ENCODE measurements at places on chromosomes 6 and 20.

GRCh38 chr20:34771680-34772081 is 53.8 kb downstream of the NCOA6 start:
- no peak for DNase-seq

GRCh38 chr6:151087861-151088598 is 151.7 kb upstream of the AKAP12 start:
- no peak for DNase-seq

GRCh38 chr20:14882157-14882556 is 544.7 kb upstream of the FLRT3 start:
- no peak for DNase-seq

DNA sequence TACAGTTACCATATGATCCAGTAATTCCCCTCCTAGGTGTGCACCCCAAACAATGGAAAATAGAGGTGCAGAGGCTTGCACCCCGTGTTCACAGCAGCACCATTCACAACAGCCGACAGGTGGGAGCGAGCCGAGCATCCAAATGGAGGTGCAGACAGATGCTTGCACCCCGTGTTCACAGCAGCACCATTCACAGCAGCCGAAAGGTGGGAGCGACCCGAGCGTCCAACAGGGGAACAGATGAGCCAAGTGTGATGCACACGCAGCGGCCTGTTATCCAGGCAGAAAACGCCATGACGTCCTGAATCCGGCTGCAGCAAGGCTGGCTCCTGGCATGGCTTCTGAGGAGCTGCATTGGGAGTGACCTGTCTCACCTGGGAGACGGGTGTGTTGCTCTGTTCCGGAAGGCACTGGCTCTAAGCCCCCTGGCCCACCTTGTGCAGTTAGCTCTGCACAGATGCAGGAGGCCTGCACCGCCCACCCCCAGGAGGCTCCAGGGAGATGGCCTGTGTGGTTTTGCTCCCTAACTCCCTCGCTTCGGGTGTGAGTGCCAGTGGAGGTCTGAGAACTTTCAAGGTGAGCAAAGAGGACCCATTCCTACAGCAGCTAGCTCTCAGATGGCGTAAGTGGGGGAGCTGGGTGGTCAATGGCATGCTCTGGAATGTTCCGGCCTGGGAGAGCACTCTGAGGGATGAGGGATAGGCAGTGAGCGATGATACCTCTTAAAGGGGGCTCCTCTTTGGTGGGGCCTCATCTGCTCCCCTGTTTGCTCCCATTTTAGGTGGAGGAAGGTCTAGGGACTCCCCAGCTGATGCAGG is 47.8 kb upstream of the FRMD1 start:
- DNase-seq, result no peak

GRCh38 chr20:60233018-60233630 is 274.9 kb downstream of the CDH26 start:
- DNase-seq, result no peak

- DNase-seq, result no peak
Measured at GRCh38 chr20:60096166-60096565, 137.9 kb downstream of the CDH26 start.

- DNase-seq, result no peak
Measured at GRCh38 chr20:59482351-59483187, 121.8 kb upstream of the PHACTR3 start.

- DNase-seq, result no peak
Measured at GRCh38 chr20:8066662-8067061, 47.1 kb upstream of the TMX4 start.

DNA sequence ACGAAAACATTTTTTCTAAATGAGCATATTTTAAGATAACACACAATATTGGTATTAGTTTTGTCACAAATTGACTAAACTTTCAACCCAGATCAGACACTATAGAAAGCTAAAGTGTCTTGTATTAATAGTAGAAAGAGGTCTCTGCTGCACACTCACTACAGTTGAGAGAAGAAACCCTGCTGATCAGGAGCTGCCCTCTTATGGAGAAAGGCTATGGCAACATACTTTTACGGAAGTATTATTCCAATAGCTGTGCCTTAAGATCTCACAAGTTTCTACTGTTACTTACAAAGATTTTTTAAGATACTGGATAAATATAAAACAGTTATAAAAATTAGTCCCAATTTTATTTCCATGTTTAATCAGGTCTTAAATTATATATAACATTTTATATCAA is 155.7 kb downstream of the RIMS1 start:
- no peak for DNase-seq

- no peak for DNase-seq
Measured at GRCh38 chr6:18207438-18207837, 52.2 kb downstream of the KDM1B start.

DNA sequence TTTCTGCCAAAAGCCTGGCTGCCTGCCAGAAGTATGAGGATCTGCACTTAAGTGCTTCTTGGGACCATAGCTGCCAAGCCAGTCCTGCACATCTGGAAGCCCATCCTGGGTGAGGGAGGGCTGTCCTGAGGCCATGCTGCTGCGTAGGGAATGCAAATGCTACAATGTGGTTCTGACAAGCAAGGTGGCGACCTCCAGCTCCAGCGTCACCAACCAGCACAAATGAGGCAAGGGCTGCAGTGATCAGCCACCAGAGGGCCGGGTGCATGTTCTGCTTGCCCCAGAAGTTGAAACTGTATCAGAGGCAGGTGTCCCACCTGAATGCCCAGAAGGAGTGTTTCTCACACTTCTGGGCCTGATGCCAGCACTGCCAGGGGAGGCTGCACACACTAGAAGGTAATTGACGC is 99.1 kb upstream of the KCNQ5 start:
- no peak for DNase-seq

DNA sequence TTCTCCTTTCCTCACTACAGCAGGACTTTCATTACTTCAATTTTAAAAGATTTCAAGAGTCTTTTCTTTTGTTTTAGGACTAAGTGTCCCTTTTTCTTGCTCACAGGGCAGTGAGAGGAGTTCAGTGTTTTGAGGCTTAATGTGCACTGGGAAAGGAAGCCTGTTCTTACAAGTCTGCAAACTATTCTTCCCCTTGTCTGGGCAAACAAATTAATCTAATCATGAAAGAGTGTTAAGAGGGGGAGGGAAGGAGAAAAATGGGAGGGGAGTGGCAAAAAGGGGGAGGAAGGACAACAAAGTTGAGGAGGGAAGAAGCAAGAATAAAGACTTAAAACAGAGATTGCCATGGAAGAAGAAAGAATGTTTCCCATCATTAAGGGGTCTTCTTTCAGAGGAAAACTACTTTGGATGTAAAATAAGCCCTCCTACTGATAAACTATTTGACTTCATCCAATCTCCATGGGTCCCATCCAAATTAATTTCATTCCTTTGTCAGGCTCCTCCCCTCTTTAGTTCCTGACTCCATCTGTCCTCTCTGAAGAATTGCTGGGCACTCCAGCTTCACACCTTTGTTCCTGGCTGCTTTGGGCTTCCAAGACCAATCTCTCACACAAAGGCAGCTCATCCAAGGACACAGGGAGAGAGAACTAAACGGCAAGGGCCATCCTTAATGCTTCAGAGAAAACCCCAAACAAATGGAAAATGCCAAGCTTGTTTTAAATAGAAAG is 244.5 kb downstream of the TPBG start:
- DNase-seq, result no peak

- DNase-seq, result no peak
Measured at GRCh38 chr6:136812174-136812573, 10.2 kb upstream of the PEX7 start.

DNA sequence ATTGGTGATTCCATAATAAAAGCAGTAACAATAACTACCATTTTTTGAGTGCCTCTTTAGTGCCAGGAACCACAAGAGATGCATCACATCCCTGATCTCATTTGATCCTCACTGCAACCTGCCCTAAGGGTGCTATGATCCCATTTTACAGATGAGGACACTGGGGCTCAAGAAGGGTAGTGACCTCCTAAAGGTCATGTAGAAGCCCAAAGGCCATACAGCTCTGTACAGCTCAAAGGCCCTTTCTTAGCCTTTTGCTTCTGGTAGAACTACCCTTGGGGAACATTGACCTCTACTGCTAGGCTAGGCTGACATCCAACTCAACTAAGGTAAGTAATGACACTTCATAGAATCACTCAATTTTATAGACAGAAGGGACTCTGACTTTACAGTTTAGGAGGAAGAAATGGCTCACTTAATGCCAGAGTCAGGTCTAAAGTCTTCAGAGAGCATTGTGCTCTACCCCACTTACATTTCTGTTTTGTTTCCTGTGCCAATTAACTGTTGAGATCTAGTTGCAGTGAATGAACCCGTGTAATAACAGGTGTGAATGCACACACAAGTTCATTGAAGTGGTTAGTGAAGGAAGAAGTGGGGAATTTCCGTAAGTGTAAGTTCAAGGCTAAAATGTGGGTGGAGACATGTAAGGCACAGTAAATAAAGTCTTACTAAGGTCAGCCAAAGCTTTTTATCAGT is 10.7 kb downstream of the SLC9A8 start:
- no peak for DNase-seq

DNA sequence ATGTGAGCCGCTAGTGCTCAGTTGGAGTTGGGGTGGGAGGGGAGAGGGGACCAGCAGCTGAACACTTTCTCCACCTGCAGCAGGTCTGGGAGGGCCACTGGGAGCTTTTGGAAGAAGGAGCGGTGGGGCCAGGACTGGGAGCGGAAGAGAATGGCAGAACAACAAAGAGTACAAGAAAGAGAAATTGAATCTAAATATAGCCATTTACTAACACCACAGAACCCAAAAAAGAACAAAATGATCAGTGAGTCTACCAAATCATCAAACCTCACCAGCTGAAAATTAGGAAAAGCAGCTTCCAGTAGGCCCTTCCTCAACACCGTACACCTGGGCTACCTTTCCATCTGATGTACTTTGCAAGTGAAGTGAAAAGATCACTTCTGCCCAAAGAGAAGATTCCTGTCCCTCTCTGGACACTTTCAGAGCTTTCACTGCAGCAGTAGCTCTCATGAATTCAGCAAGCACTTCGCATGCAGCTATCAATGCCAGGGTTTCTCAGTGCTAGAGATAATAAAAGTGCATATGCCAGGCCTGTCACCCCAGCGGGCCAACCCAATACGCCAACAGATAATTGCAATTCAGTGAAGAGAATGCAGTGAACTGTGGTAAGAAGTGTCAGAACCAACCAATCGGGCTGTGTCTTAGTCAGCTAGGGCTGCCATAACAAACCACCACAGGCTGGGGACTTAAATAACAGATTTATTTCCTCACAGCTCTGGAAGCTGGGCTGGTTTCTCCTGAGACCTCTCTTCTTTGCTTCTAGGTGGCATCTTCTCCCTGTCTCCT is 597 bp downstream of the LY86 start:
- DNase-seq, result no peak

DNA sequence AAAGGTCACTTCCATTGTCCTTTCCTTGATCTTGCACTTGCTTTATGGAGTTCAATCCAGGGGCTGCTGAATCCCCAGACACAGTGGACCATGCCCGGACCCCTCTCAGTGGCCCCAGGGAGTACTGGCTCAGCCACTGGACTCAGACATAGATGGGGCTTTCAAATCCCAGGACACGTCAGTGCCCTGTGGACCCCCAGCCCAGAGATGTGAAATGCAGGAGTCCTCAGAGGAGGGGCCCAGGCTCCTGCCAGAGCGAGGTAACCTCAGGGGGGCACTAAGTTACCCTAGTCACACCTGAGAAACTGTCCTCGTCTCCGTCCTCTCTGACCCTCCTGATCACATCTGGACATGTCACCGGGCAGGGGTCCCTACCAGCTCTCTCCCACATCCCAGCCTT is 18.7 kb upstream of the APMAP start:
- DNase-seq, result no peak

GRCh38 chr6:21596949-21597682 is 3.6 kb downstream of the SOX4 start:
- no peak for DNase-seq

GRCh38 chr20:63056236-63057170 is 49.7 kb upstream of the BHLHE23 start:
- DNase-seq, result peak; percentile 20

GRCh38 chr6:151002491-151002935 is 137.0 kb downstream of the MTHFD1L start:
- DNase-seq, result no peak

- DNase-seq, result no peak
Measured at GRCh38 chr20:37726971-37727956, 33.4 kb downstream of the CTNNBL1 start.

GRCh38 chr6:116536216-116536621 is 9.3 kb downstream of the TRAPPC3L start:
- DNase-seq, result peak; percentile 23

- no peak for DNase-seq
Measured at GRCh38 chr6:21873562-21873961, 280.0 kb downstream of the SOX4 start.

DNA sequence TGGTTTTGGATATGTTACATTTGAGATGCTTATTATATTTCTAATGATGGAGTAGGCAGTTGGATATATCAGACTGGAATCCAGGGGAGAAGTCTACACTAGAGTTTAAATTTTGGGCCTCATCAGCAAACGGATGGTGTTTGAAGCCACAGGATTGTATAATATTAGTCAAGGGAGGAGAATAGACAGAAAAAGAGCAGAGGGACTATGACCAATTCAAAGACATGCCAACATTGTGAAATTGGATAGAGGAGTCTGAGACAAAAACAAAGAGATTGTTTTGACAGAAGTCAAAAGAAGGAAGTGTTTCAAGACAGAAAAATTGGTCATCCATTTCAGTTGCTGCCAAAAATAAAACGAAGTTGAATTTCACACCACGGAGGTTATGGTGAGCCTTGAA is 66.5 kb downstream of the NOX3 start:
- no peak for DNase-seq

DNA sequence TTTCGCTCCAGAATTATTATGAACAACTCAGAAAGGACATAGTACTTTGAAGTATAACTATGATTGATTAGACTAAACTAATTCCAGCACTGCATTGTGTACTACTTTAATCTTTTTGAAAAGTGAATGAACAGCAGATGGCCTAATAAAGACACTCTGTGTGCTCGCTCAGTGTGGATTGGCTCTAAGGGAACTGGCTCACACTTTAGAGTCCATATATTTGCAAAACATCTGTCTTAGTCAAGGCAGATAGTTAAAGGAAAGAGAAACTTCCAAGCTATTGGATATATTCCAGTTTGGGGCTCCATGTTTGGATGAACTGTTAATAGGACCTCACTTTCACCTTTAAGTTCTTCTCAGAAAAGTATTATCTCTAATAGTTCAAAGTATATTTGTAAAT is 218.9 kb downstream of the EYA4 start:
- DNase-seq, result no peak

GRCh38 chr6:93639126-93639525 is 219.8 kb upstream of the EPHA7 start:
- no peak for DNase-seq

DNA sequence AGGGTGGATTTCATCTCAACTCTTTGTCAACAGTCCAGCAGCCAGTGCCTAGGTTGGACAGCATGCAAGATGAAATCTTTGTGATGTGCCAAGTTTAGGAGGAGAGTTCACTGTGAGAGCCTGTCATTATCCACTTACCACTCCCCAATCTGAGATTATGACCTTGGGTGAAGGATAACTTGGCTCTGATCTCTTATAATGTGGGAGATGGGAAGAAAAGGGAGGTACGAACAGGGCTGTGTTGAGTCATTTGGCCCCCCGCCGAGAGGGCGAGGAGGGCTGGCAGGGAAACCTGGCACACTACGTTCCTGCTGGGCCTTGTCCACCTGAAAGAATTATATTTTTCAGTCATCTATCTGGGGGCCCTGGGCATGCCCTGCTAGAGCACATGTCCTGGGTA is 35.8 kb downstream of the LAMA4 start:
- no peak for DNase-seq
